ENCODE measurements at places on chromosomes 1 and 21.

DNA sequence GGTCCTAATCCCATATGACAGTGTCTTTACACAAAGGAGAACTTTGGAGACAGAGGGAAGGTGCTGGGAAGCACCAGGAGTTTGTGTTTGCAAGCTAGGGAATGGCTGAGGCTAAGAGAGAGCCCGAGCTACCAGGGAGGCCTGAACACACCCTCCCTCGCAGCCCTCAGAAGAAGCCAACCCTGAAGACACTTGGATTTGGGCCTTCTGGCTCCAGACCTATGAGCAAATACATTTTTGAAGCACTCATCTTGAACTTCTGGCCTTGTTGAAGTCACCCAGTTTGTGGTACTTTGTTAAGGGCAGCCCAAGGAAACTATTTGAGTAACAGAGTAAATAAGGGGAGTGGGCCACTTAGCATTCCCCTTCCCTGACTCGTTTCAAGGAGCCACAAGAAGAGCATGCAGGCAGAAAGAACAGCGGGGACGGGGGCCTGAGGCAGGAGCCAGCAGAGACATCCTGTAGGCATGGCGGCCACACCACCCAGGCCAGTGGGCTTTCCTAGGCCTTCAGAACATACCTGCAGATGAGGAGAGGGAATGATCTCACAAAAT lies 13.2 kb upstream of the QSOX1 start:
- H3K27ac ChIP-seq = no peak overlapping the region
- DNase-seq = no peak
- H3K4me3 ChIP-seq = no peak overlapping the region

DNA sequence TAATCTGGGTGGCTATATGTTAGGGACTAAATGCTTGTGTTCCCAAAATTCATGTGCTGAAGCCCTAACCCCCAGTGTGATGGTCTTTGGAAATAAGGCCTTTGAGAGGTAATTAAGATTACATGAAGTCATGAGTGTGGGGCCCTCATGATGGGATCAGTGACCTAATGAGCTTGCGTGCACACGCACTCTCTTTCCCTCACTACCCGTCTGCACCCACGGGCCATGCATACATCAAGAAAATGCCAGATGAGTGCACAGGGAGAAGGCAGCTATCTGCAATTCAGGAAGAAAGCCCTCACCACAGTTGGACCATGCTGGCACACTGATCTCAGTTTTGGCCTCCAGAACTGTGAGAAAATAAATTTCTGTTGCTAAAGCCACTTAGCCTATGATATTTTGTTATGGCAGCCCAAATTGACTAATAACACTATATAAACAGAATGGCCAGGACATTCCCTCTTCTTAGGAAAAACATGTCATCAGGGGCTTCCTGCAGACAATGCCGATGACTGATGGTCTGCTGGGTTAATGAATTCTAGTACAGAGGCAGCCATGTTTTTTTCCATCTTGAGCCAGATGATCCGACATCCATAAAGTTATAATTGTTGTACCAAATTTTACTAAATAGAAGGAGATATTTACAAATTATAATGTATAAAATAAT lies 18.1 kb upstream of the MYOG start:
- H3K4me3 ChIP-seq = no peak overlapping the region
- no peak for DNase-seq
- H3K27me3 ChIP-seq = peaks cover 2% of the 10 kb centered on the region
- H3K27ac ChIP-seq = no peak overlapping the region
- H3K36me3 ChIP-seq = peaks cover 4% of the 10 kb centered on the region
- H3K4me1 ChIP-seq = no peaks in the 10 kb centered on the region

GRCh38 chr1:39047374-39048229 lies 21.5 kb downstream of the NDUFS5 start:
- no peak for DNase-seq
- H3K4me3 ChIP-seq = no peak overlapping the region
- H3K36me3 ChIP-seq = peaks cover 10% of the 10 kb centered on the region
- H3K4me1 ChIP-seq = peaks cover 18% of the 10 kb centered on the region
- no peaks in the 10 kb centered on the region for H3K27me3 ChIP-seq

DNA sequence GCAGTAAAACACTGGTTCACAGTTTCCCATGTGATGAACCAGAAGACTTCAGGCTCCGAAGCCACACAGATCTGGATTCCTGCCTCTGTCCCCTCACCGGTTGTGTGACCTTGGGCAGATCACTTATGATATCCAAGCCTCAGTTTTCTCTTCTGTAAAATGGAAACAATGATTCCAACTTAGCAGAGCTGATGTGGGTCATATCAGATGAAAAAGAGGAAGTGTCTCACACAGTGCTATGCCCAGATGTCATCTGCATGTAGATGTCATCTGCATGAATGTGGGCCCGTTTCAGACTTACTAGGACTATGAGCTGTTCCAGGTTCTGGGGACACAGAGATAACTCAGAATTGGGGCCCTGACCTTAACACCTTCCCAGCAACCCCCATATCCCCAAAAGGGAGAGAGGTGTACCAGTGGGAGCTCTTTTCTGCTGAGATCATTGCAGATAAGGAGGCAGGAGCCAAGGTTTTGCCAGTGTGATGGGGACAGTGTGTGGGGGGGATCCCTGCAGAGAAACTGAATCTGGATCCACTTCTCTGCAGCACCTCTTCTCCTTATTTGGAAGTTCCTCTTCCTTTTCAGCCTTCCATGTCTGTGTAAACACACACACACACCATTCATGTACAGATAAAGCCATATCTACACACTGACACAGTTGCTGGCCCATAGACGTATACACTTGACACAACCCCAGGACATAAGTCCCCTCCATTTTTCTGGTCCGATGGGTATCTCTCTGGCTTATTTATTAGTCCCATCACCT lies 5.0 kb upstream of the ADGRB2 start:
- H3K4me1 ChIP-seq = peaks cover 61% of the 10 kb centered on the region
- H3K36me3 ChIP-seq = no peaks in the 10 kb centered on the region
- no peak overlapping the region for H3K27ac ChIP-seq
